ENCODE measurements at places on chromosomes 5 and 9.

- H3K27me3 ChIP-seq: peaks cover 3% of the 10 kb centered on the region
- H3K4me1 ChIP-seq: peaks cover 60% of the 10 kb centered on the region
- DNase-seq: no peak
- H3K4me3 ChIP-seq: no peak overlapping the region
- H3K27ac ChIP-seq: 0 out of 2 replicates have a peak overlapping the region, but pooled peaks have one; percentile 87
- peaks cover 31% of the 10 kb centered on the region for H3K36me3 ChIP-seq
Observed at GRCh38 chr5:154372661-154373060, 73.1 kb upstream of the SAP30L start.

DNA sequence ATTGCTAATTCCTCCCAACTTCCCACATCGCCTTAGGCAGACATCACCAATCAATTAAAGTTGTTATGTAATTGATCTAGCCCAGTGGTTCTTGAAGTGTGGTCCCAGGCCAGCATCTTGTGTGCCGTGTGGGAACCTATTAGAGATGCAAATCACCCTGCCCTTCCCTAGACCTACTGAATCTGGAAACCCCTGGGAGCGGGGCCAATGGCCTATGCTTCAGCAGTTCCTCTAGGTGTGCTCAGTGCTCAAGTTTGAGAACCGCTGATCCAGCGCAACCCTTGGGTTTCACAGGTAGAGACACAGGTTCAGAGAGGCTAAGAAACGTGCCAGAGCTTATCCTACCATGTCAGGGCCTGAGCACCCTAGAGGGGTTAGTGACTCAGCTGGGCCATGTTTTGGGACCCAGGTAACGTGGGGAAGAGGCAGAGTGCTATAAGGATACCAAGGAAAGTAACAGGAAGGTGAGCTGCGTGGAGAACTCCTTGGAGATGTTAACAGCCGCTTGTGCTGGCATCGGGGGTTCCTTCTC is 4.4 kb downstream of the SLC34A1 start:
- peak overlapping the region; percentile 98 for H3K27ac ChIP-seq
- H3K27me3 ChIP-seq: peaks cover 23% of the 10 kb centered on the region
- H3K4me1 ChIP-seq: peaks cover 27% of the 10 kb centered on the region

- peak within 1 kb of the TSS; percentile 97 for H3K4me3 ChIP-seq
- H3K27ac ChIP-seq: peak within 1 kb of the TSS; percentile 94
- H3K36me3 ChIP-seq: peaks cover 32% of the 10 kb centered on the region
- peak; percentile 62 for DNase-seq
Observed at GRCh38 chr5:112921833-112922817, at the start of gene REEP5. Gene REEP5, minus strand, starts transcription at chr5:112922227. Its CDS starts 37 bp downstream, at chr5:112922190.

GRCh38 chr5:135930029-135930948 is 24.5 kb downstream of the LECT2 start:
- DNase-seq: no peak
- peaks cover 37% of the 10 kb centered on the region for H3K27me3 ChIP-seq
- H3K36me3 ChIP-seq: no peaks in the 10 kb centered on the region
- no peak overlapping the region for H3K4me3 ChIP-seq
- no peaks in the 10 kb centered on the region for H3K4me1 ChIP-seq

DNA sequence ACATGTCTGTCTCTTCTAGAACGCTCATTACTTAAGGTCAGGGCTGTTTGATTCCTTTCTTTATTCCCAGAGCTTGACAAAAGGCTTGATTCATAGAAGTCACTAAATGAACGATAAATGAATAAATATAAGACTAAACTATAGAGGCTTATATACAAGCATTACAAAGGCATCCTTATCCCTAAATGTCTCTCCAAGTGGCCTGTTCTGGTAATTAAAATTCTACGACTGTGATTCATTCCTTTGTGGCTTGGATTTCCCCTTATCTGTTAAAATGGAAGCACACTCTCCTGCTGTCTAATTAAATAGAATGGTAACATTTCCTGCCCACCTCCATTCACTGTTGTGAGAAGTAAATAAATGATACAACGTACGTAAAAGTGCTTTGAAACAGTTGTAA is 49.5 kb downstream of the C7 start:
- no peak for DNase-seq
- peaks cover 8% of the 10 kb centered on the region for H3K36me3 ChIP-seq
- no peak overlapping the region for H3K4me3 ChIP-seq
- H3K27ac ChIP-seq: no peak overlapping the region

DNA sequence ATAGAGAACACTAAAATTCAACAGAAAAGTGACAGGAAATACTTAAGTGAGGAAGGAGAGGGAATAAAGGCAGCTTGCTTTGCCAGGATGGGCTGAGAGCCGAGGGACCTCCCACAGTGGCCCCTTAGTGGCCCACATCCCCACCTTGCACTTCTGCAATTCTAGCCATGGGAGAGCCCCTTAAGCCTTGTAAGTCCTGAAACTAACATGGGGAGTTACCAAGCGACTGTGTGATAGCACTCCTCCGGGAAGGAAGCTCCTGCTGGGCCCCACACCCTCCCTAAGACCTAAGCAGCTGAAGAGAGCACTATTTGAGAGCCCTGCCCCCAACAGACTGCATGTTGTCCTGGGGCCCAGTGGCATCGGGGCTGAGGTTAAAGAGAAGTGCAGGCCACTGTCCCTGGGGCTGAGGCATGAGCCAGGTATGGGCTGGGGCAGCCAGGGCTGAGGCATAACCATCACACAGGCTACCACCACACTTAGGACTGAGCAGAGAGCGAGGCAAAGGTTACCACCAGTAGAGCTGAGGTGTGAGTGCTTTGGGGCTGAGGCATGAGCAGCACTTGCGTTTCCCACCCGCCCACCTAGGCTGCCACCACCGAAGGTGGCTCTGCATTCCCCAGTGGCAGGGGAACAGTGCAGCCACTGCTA is 301.8 kb upstream of the TRPC7 start:
- no peaks in the 10 kb centered on the region for H3K36me3 ChIP-seq
- no peaks in the 10 kb centered on the region for H3K27me3 ChIP-seq
- no peak for DNase-seq
- no peak overlapping the region for H3K27ac ChIP-seq
- no peak overlapping the region for H3K4me3 ChIP-seq
